G401 (cell line): ENCODE measurements at places on chromosomes 7 and 10.

- DNase-seq = no peak
These were observed 190.9 kb downstream of the DNAJB6 start for GRCh38 chr7:157527686-157528085.

- no peak for DNase-seq
These were observed 135.3 kb downstream of the ICA1 start for GRCh38 chr7:8126601-8127167.

- DNase-seq = no peak
These were observed 60.7 kb upstream of the CCDC6 start for GRCh38 chr10:59967079-59967478.

DNA sequence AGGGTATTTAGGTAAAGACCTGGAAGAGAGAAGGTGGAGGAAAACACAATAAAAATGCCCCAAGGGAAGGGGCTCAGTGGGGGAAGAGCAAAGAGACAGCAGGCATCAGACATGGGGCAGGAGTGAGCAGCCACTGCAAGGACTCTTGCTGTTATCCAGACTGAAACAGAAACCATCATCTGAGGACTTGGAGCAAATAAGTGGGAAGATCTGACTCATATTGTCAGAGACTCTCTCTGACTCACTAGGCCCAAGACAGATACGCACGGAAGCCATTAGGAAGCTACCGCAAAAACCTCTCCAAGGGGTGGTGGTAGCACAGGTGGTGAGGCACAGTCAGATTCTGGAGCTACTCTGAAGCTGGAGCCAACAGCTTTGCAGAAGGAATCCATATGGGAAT lies 110.7 kb downstream of the RNF32 start:
- DNase-seq = peak; percentile 7

GRCh38 chr10:69042417-69042816 lies 45.5 kb upstream of the SRGN start:
- DNase-seq = no peak

- no peak for DNase-seq
These were observed 40.4 kb downstream of the ASAH2 start for GRCh38 chr10:50210876-50211275.

GRCh38 chr10:79429751-79430150 lies 15.7 kb downstream of the ZCCHC24 start:
- no peak for DNase-seq
